ENCODE measurements at places on chromosomes 12 and 14.

DNA sequence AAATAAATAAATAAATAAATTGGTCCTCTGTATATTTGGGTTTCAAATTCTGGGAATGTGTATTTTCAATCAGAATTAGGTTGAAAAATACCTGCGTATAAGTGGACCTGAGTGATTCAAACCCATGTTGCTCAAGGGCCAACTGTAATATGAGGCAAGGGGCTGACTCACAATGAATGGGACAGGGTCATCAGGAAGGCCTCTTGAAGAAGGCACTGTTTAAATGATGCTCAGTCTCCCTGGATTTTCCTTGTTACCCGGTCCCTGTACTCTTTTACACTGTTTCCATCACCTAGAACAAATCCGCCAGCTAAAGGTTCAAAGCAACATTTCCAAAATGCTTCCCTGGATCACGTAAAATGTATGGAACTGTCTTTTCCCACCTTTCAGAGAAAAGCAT is 3.8 kb downstream of the PSMB5 start:
- no peak for DNase-seq

- no peak for DNase-seq
Measured at GRCh38 chr12:110088936-110089335, 35.2 kb upstream of the IFT81 start.

DNA sequence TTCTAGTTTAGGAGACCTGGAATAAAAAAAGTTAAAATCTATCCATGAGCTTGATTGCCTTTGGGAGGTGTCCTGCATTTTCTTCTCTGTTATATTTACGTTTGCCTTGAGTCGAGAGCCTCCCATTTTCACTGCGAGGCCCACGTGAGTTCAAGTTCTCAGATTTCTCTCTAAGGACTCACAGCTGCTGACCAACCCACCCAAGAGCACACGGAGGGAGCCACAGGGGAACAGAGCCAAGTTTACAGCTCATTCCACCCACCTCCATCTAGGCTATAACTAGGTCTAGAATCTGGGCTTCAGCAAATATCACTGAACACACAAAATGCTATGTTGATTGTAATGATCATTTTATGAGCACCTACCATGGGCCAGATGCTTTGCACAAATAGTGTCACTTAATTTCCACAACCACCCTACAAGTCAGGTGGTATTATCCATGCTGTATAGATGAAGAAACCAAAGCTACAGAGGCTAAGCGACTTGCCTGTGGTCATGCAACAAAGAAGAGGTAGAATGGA is 16.7 kb downstream of the ALDH1L2 start:
- DNase-seq, result no peak

DNA sequence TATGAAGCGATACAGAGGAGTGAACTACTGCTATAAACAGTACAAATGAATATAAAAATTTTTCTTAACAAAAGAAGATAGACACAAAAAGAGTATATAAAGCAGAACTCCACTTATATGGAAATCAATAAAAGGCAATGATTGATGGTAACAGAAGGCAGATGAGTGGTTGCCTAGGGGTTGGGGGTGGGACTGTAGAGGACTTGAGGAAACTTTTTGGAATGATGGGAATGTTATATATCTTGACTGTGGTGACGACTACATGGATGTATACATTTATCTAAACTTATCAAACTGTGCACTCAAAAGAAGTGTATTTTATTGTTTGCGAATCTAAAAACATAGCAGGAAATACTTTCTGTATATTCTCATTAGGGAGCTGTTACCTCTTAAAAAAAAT is 89.1 kb downstream of the PTCSC3 start:
- no peak for DNase-seq

DNA sequence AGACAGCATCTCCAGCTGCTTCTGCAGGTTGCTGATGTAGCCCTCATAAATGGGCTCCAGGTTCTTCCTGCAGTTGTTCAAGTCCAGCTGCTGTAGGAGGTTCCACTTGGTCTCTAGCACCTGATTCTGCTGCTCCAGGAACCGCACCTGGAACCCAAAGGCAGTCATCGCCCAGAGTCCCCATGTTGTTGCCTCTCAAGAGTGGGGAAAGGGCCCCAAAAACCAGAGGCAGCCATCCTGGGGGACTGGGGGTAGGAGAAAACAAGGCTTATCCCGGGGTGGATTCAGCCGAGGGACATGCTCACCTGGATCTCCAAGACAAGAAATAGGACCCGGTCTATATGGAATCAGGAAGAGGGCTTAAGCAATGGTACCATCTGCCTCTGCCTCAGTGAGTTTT is 2.3 kb downstream of the KRT72 start:
- DNase-seq, result no peak

- no peak for DNase-seq
Measured at GRCh38 chr14:53044486-53044885, 93.6 kb upstream of the FERMT2 start.

- no peak for DNase-seq
Measured at GRCh38 chr12:26878661-26879119, 45.7 kb upstream of the ITPR2 start.

- no peak for DNase-seq
Measured at GRCh38 chr12:86744547-86745212, 488.5 kb upstream of the MGAT4C start.

Data from activated CD4-positive, alpha-beta T cell treated with anti-CD3 and anti-CD28 coated beads for 1 hour (primary cell).